Activated naive CD4-positive, alpha-beta T cell treated with Interleukin-2 at 50 U/mL for 16 hours (primary cell): ENCODE measurements at places on chromosomes 2 and 18.

DNA sequence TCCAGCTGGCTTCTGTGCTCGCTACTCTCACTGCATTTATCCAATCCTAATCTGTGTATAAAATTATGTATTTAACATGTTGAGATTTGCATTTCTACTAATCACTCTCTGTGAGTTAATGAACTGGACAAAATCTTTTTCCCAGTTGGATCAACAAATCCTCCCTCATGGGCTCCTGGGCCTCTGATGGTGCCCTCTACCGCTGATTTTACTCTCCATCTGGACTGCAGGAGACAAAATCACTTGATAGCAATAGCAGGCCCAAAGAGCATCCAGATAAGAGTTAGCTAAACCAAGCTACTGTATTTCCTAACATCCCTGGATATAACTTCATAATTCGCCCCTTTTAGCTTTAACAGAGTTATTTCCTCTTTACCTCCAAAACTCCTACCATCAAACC, 14.4 kb downstream of the REG3G start:
- no peak for DNase-seq

DNA sequence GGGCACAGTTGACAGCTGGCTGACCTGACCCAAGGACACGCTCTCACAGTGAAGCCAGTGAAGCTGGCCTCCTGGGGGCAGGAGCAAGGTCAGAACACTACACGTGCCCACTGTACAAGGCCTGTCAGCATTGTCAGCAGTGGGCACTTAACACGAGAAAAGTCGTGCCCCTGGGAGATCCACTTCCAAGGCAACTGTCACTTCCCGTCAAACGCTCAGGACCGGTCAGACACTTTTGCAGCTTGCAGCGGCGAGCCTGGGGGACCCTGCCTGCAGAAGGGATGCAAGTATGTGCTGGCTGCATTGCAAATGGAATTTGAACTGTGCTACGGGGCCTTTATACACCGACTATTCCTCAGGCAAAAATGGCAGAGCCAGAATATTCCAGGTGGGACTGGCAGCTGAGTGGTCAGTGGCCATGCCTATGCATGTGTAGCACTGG, 176.2 kb downstream of the BCL2 start:
- no peak for DNase-seq

- no peak for DNase-seq
Measured at GRCh38 chr2:162261032-162261945, 18.0 kb upstream of the FAP start.

DNA sequence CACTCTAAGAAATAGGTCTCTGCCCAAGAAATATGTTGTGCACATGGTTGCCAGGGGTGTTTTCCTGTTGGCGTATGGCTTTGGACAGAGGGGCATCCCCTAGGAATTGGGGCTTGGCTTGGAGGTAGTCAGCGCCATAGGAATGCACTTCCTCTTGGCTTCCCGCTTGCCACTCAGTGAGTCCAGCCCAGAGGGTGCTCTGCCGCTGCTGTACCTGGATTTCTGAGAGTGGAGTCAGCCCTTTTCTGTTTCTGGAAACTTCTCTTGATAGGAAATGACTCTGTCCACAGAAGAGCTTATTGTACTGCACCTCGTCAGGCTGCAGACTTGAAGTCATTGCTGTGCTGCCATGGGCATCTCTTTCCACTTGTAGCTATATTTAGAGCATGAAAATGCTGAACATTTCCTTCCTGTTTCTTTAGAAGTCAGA, 116.7 kb upstream of the MGAT5 start:
- no peak for DNase-seq

- DNase-seq, result no peak
Measured at GRCh38 chr2:240868286-240869108, at the start of gene AGXT. AGXT (plus strand) TSS chr2:240868824; CDS start chr2:240868866, 42 bp downstream.
